ENCODE measurements at places on chromosomes 2 and 18. TPM values are rescaled to one million over a fixed set of nuclear protein-coding genes. Genes with fewer than 3 reads are reported as not detected.

Gene MGAT4A
- total RNA-seq: 0.26 TPM

Gene TMEM214
- total RNA-seq: 22.6 TPM

Gene NABP1
- 117 TPM for total RNA-seq

Gene CERS6
- 16.5 TPM for total RNA-seq

Gene RAB17
- 0.26 TPM for total RNA-seq

Gene DSC1
- total RNA-seq: not detected

Gene RNPEPL1
- 10.3 TPM for total RNA-seq

GRCh38 chr2:10341193-10341592 lies 38.5 kb downstream of the HPCAL1 start:
- no peaks in the 10 kb centered on the region for H3K36me3 ChIP-seq
- no peak overlapping the region for H3K4me3 ChIP-seq

- peak overlapping the region; percentile 24 for H3K4me3 ChIP-seq
- H3K36me3 ChIP-seq: no peaks in the 10 kb centered on the region
- peaks cover 30% of the 10 kb centered on the region for H3K4me1 ChIP-seq
- peak overlapping the region; percentile 99 for H3K27ac ChIP-seq
Measured at GRCh38 chr2:231614559-231615057, 21.9 kb downstream of the TEX44 start.

DNA sequence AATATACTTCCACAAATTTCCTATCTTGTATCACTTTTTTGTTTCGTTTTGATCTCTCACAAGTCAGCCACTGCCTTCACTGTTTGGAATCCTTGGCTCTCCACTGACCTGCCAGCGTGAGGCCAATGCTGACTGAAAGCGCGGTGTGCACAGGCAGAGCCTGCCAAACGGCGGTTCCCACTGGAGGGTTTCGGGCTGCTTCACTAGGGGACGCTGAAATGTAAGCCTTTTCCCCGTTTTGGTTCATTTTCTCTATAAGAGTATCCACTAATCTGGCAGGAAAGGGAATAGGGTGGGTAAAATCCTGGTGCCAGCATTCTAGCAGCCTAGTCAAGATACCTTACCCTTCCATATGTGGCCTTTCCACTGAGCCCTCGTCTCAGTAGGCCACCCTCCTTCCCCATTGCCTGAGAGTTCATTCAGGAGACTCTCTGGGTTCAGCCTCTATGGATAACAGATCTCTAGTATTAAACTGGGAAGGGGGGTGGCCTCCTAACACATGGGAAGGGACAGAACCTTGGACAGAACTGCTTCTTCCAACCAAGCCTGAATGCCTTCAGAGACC lies 91.5 kb downstream of the DYM start:
- no peak overlapping the region for H3K4me3 ChIP-seq
- DNase-seq: peak; percentile 2
- no peaks in the 10 kb centered on the region for H3K4me1 ChIP-seq
- no peaks in the 10 kb centered on the region for H3K27me3 ChIP-seq
- H3K27ac ChIP-seq: no peak overlapping the region

DNA sequence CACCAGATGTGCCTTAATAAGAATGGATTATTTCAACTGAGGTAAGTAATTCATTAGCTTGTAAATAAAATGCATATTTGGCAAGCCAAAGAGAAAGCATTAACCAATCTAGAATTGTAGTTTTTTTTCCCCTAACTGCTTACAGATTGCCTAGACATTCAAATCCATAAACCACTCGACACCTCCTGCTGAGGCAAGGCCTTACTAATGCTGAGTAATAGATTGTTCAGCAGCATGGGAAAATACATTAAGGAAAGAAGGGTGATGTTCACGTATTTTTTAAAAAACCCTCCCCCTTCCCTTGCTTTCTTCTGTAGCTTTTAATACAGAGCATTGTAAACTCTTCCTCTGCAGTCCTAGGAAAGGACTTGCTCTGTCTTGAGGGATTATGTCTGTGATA lies 17.0 kb upstream of the LINC00305 start:
- H3K27me3 ChIP-seq: no peaks in the 10 kb centered on the region
- H3K27ac ChIP-seq: no peak overlapping the region
- H3K4me1 ChIP-seq: no peaks in the 10 kb centered on the region
- no peak overlapping the region for H3K4me3 ChIP-seq

DNA sequence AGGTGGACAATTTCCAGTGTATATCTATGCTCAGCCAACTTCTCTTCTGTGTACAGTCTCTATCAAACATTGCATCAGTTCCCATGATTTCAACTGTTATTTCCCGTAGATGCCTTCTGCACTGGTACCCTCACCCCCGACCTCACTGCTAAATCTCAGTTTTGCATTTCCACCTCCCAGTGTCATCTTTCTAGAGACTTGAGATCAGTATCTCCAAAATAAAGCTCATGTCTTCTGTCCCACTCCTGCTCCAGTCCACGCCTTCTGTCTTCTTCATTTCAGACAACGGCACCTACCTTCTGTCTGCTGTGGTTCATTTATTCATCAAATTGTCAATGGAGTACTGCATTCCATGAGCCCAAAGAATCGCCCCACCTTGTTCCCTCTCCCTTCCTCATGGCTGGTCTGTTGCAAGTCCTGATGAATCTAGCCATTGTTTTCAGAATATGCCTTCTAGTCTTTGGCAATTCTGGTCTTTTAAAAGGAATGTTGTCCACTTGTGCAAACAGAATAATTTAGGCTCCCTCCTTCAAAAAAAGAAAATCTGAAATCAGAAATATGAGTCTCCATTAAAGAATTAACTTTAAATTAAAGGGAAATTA lies 23.3 kb upstream of the NPAS2 start:
- no peaks in the 10 kb centered on the region for H3K36me3 ChIP-seq
- DNase-seq: no peak
- no peaks in the 10 kb centered on the region for H3K4me1 ChIP-seq
- H3K27me3 ChIP-seq: peaks cover 5% of the 10 kb centered on the region
- no peak overlapping the region for H3K4me3 ChIP-seq

GRCh38 chr2:98032086-98032485 lies 36.3 kb upstream of the TMEM131 start:
- no peaks in the 10 kb centered on the region for H3K36me3 ChIP-seq
- no peak overlapping the region for H3K4me3 ChIP-seq
- no peaks in the 10 kb centered on the region for H3K27me3 ChIP-seq

GRCh38 chr2:143175438-143175837 lies 46.2 kb downstream of the ARHGAP15 start:
- H3K36me3 ChIP-seq: no peaks in the 10 kb centered on the region
- no peak overlapping the region for H3K4me3 ChIP-seq
- no peaks in the 10 kb centered on the region for H3K4me1 ChIP-seq
- no peak for DNase-seq
- H3K27me3 ChIP-seq: no peaks in the 10 kb centered on the region

DNA sequence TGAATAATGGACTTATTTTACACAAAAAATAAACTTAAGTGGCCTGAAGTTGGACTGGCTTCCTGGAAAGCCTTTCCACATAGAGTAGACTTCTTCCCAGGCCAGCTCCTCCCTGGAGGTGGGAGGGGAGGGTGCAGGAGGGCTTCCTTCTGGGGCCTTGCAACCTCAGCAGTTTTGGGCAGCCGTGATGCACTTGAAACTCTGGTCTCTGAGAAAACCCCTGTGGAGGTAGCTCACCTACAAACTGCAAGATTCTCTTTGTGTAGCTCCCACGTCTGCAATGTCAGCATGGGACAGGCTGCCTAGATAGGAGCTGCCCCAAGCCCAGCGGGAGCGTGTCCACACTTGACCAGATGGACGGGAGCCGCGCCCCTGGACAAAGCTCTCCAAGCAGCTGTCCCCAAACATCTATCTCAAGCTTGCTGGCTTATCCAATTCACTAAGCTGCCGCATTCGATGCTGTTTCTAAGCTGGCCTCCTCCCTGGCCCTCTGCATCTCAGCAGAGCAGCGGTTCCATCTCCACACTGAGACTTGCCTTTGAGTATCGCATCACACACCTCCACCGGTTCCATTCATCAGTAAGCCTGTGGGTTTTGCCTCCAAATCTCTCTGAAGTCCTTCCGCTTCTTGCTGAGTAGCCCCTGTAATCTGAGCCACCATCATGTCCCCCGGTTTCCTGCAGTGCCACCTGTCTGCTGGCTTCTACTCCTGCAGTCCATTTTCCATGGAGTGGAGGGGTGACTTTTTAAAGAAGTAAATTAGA lies 1.6 kb upstream of the LPIN1 start:
- no peaks in the 10 kb centered on the region for H3K36me3 ChIP-seq
- DNase-seq: peak; percentile 57
- peak overlapping the region; percentile 36 for H3K4me3 ChIP-seq
- no peaks in the 10 kb centered on the region for H3K27me3 ChIP-seq
- H3K4me1 ChIP-seq: peaks cover 31% of the 10 kb centered on the region
- peak overlapping the region; percentile 84 for H3K27ac ChIP-seq

GRCh38 chr2:10935953-10936942 lies 24.5 kb downstream of the KCNF1 start:
- peak overlapping the region; percentile 86 for H3K27ac ChIP-seq
- peaks cover 31% of the 10 kb centered on the region for H3K4me1 ChIP-seq
- H3K27me3 ChIP-seq: no peaks in the 10 kb centered on the region
- no peak overlapping the region for H3K4me3 ChIP-seq
- peak; percentile 99 for DNase-seq

DNA sequence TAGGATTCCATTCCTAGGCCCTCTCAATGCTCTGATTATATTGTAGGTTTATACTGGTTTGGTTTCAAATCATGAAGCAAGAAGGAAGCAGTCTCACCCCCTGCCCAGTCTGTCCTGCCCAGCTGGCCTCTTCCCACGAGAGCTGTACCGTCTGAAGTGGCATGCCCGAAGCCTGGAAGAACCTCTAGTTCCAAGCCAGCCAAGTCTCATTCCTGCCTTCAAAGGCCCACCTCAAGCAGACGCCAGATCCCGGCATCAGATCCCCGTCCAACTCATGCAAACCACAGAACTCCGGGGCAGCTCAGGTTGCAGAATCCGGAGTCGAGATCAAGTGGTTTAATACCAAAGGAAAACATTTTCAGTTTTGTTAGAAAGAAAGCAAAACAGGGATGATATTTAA lies 234.4 kb downstream of the LPIN1 start:
- H3K4me1 ChIP-seq: no peaks in the 10 kb centered on the region
- no peak for DNase-seq
- no peaks in the 10 kb centered on the region for H3K27me3 ChIP-seq
- no peaks in the 10 kb centered on the region for H3K36me3 ChIP-seq
- no peak overlapping the region for H3K27ac ChIP-seq
- H3K4me3 ChIP-seq: no peak overlapping the region

DNA sequence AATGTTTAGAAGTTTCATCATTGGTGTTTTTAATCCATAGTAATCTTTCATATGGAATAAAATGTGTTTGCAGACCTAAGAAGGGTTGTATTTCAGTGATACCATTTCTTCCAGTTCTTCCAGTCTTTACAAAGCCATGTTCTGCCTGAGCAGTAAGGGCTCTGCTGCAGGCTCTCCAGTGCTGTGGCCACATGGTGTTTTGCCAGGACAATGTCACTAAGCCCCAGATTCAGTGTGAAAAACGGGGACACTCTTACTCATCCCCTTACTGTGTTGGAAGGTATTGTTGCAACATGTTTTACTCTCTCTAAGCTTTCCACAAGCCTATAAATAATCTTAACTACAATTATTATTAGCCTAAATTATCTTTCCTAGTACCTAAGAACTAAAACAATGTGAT lies 481.4 kb upstream of the CDH7 start:
- no peak overlapping the region for H3K27ac ChIP-seq
- no peak overlapping the region for H3K4me3 ChIP-seq
- DNase-seq: no peak
- no peaks in the 10 kb centered on the region for H3K36me3 ChIP-seq
- no peaks in the 10 kb centered on the region for H3K4me1 ChIP-seq

DNA sequence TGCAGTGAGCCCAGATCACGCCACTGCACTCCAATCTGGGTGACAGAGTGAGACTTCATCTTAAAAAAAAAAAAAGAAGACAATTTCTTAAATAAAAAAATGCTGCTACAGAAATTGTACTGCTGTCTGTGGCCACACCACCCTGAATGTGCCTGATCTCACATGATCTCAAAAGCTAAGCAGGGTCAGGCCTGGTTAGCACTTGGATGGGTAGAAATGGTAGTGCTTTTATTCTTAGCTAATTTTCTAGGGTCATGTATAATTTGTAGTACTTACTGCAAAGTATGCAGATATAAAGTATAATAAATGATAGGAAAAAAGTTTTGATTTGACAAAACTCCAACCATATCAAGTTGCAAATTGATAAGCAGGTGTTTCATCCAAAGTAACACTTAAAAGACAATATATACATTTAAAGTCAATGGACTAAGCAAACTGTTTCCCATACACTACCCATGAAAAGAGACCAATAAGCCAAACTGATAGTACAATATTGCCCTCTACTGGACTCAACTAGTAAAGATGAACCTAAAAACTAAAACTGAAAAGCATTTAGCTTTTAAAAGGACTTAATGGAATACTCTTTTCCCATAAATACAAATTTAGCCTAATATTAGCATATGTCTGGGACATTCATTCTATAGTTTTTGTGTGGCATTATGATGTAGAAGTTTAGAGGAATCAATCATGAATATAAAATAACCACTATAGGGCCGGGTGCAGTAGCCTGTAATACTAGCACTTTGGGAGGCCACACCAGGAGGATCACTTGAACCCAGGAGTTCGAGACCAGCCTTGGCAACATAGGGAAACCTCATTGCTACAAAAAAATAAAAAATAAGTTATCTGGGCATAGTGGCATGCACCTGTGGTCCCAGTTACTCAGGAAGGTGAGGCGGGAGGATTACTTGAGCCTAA lies 18.6 kb upstream of the PEX13 start:
- no peaks in the 10 kb centered on the region for H3K27me3 ChIP-seq
- DNase-seq: peak; percentile 31
- no peaks in the 10 kb centered on the region for H3K4me1 ChIP-seq
- no peaks in the 10 kb centered on the region for H3K36me3 ChIP-seq
- H3K4me3 ChIP-seq: no peak overlapping the region

DNA sequence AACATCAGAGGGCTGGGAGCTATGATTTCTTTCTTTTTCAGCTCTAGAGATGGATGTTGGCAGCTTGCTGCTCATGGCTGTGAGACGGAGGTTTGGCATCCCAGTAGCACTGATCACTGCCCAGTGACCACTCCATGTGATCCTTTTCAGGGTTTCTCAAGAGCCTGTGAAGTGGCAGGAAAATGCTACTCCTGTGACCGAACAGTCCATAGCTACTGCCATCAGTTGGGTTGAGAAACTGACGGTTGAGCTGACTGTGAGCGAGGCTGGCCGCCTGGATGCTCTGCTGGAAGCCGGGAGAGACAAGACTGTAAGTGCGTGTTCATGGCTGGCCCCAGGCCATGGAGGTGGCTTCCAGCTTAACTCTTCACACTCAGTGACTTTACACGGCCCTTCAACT lies 34.2 kb downstream of the VWA3B start:
- no peak overlapping the region for H3K27ac ChIP-seq
- DNase-seq: peak; percentile 1
- no peaks in the 10 kb centered on the region for H3K36me3 ChIP-seq
- peaks cover 9% of the 10 kb centered on the region for H3K27me3 ChIP-seq

DNA sequence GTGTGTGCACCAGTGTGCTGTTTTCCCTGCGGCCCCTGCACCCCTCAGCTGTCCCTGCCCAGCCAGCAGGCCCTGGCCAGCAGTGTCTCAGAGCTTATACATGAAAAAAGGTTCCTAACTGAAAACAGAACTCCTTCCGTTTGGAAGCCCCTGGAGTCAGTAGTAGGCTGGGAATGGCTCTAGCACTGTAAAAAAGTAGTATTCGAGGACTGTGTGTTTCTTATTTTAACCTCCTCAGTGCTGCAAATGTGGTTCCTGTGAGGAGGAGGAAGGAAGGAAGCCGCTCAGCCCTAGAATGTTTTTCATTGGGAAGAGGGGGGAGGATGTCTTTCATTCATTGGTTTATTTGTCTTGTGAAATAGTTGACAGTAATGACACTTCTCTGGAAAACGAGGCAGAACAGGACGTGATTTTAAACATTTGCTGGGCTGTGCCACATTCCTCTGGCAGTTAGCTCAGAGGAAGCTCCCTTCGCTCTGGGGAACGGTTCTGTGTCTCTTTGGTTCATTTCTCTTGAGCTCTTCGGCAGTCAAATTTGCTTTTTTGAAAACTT lies 103.5 kb downstream of the SPTBN1 start:
- peaks cover 1% of the 10 kb centered on the region for H3K36me3 ChIP-seq
- DNase-seq: peak; percentile 87
- H3K27me3 ChIP-seq: no peaks in the 10 kb centered on the region
- peaks cover 36% of the 10 kb centered on the region for H3K4me1 ChIP-seq
